ENCODE measurements at places on chromosomes 16 and 17. TPM values are rescaled to one million over a fixed set of nuclear protein-coding genes. Genes with fewer than 3 reads are reported as not detected.
A peak's percentile ranks its signal among the peaks of the same experiment; 100 is the strongest.

DNA sequence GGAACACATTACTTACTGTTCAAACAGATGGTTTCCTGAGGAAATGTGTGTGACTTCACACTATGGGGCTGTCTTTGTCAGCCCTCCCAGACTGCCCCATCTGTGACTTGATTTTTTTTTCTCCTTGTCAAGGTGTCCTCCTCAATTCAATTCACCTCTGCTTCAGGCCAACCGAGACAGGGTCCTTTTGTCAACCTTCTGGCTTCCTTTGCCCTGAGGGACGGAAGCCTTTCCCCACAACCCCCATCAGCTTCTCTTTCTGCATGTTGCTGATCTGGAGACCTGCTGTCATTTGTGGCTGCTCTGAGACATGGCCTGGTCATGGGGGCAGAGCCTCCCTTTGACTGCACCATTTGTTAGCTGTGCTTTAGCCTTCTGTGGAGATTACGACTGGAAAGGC lies 21.3 kb upstream of the RGS9 start:
- no peak for DNase-seq

The CHST4 gene
- total RNA-seq = not detected

GRCh38 chr17:32772453-32773025 lies 104.4 kb downstream of the MYO1D start:
- DNase-seq = no peak

DNA sequence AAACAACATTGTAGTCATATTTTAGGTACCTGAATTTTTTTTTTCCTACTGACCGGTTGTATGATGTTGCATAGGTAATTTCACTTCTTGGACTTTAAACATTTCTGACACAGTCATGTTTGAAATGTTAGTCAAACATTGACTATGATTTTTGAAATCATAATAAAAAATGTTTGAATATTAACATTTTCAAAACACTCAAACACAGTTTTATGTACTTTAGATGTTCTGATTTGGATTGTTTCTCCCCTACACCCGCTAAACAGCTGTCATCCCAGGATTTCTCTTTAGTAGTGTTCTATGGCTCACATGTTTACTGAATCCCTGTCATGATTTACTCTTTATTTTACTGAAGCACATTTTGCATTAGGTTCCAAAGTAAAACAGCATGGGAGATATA lies 102.9 kb upstream of the NPEPPS start:
- DNase-seq = no peak

DNA sequence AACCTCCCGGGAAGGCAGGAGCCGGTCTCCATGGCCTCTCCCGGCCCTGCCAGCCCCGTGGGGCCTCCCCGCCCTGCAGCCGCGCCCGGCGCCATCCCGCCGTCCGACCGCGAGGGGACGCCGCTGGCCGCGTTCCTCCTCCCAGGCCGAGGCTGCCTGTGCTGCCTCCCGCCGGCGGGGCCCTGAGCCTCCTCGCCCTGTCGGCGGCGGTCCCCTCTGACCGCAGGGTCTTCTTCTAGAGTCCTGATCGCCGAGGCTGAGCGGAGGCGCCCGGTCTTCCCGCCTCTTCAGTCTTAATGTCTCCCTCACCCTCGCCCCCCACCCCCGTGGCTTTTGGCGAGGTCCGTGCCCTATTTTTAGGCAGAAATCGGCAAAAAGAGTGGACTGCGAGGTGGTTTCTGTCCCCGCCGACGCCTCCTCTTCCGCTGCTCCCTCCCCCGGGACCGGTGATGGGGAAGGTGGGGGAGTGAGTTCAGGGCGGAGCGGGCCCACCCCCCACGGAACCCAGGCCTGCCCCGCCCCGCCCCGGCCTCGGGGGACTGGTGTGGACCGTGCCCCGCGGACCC lies 794 bp upstream of the CPNE7 start:
- peak; percentile 79 for DNase-seq

DNA sequence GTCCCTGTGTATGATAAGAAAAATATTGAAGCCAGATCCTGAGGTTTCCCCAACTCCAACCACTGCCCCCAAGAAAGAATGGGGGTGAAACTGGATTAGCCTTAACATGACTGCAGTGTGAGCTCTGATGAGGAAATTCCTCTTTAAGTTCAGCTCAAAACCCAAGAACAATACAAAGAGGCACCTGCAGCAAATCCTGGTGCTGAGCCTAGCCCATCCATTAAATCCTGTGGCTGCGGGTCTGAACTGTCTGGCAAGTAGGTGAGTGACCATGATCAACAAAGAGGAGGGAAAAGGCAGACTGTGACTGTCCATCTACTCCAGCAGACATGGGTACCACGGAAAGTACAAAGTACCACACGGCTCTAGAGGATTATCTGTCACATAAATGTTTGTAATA lies 64.2 kb downstream of the CREBBP start:
- no peak for DNase-seq

The SLC25A39 gene
- total RNA-seq = 122 TPM

The TRPV2 gene
- total RNA-seq = 1.3 TPM

GRCh38 chr16:73945631-73946030 lies 351.0 kb upstream of the PSMD7 start:
- no peak for DNase-seq

The GAN gene
- 16.1 TPM for total RNA-seq

- no peak for DNase-seq
Observed at GRCh38 chr17:38713456-38714075, 8.5 kb downstream of the MLLT6 start.

DNA sequence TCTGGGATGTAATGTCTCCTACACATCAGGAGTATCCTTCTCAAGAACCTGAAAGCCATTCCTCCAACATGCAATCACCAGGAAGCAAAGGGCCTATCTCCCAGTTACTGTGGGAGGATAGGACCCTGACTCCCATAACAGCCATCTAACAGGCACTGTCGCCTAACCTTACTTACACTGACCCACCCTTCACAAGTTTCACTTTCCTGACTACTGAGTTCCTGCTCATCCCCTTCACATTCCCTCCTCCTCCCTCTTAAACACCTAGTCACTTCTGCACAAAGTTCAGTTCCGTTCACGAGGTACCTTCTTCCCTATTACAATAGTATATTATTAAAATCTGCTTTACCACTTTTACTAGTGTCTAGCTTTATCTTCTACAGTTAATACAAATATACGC lies 1.3 kb downstream of the C17orf67 start:
- DNase-seq = no peak

GRCh38 chr17:44543213-44543904 lies 13.9 kb upstream of the FZD2 start:
- DNase-seq = no peak

GRCh38 chr16:52671590-52671989 lies 124.6 kb upstream of the TOX3 start:
- no peak for DNase-seq

The CFAP97D1 gene
- total RNA-seq = not detected

- DNase-seq = no peak
Observed at GRCh38 chr16:15489016-15489415, 54.6 kb downstream of the BMERB1 start.

The SDR42E1 gene
- not detected for total RNA-seq

DNA sequence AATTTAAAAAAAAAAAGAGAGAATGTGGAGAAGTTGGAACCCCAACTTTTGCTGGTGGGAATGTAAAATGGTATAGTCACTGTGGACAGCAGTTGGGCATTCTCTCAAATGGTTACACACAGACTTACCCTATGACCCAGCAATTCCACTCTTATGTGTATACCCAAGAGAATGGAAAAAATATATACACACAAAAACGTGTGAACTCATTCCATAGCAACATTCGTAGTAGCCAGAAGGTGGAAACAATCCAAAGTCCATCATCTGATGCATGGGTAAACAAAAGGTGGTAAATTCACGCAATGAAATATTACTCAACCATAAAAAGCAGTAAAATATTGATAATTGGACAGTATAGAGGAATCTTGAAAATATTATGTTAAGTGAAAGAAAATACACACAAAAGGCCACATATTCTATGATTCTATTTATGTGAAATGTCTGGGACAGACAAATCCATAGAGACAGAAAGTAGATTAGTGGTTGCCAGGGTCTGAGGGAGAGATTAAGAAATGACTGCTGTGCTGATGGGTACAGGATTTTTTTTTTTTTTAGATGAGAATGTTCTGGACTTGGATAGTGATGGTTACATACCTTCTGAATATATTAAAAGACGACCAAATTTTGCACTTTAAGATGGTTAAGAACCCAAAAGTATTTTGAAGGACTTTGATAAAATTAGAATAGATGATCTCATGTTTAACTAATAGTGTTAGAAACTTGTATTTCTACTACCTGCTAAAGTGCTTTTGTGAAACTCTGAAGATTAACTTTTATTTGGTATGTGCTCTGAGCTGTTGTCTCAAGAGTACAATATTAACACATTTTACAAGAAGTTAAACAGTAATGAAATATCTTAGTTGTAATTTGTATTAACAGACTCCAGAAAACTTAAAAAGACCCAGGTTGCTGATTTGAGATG lies 60.9 kb downstream of the MRTFB start:
- no peak for DNase-seq

The HOXB5 gene
- 2.3 TPM for total RNA-seq

DNA sequence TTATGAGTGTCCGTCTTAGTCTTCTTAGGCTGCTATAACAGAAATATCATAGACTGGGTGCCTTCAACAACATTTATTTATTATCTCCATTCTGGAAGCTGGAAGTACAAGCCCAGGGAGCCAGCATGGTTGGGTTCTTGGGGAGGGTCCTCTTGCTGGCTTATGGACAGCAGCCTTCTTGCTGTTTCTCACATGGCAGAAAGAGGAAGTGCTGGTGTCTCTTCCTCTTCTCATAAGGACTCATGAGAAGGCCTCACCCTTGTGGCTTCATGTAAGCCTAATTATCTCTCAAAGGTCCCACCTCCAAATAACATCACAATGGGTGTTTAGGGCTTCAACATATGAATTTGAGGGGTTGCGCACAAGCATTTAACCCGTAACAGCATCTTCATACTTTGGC lies 207.0 kb upstream of the COX10 start:
- DNase-seq = no peak

GRCh38 chr17:14332331-14332730 lies 31.4 kb downstream of the HS3ST3B1 start:
- DNase-seq = no peak

DNA sequence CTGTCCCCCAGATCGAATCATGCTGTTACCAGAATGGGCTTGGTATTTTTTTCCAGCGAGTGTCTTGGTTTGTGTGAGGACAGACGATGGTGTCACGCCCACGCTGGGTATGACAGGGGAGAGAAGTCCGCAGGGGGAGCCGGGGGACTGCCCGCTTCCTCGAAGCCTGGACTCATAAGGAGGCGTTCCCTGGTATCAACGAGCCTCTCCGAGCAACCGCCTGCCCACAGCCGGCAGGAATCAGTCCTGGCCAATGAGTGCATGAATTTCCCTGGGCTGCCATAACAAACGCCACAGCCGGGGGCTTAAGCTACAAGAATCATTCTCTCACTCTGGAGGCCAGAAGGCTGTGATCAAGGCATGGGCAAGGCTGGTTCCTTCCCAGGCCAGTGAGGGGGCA lies 26.1 kb upstream of the JPH3 start:
- no peak for DNase-seq

DNA sequence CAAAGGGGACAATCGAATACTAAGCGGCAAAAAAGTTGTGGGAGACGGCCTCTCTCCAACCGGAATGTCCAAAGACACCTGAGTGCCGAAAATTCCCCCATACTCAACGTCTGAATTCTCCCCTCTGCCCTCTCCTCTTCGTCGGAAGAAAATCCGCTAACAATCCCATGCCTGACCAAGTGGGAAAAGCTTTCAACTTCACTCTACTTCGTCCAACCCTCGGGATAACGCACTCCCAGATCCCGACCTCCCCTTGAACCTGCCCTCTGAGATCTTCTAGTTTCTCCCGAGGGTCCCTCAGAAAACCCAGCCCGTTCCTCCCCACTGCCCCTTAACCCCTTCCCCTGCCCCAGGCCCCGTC lies 961 bp downstream of the AMFR start:
- DNase-seq = no peak

DNA sequence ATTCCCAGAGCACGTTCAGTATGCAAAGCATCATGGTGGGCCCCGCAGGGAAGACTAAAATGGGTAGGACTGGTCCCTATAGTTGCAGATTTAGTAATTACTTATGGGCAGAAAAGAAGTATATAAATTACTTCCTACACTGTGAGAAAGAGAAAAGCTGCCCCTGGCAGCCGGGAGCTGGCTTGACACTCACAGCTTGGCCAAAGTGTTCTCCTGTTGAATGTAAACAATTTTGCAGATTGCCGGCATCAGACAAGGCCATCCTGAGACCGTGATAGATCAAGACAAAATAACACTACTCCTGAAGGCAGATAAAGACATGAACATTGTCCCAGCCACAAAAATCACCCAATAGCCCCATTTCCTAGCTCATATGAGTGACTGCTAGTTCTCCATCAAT lies 98.5 kb downstream of the MARF1 start:
- no peak for DNase-seq

The TPSG1 gene
- total RNA-seq = not detected

GRCh38 chr16:67212766-67213165 lies 13.8 kb downstream of the ELMO3 start:
- no peak for DNase-seq

The HDAC5 gene
- 27.2 TPM for total RNA-seq

GRCh38 chr16:22216191-22216831 lies 10.2 kb downstream of the EEF2K start:
- no peak for DNase-seq

DNA sequence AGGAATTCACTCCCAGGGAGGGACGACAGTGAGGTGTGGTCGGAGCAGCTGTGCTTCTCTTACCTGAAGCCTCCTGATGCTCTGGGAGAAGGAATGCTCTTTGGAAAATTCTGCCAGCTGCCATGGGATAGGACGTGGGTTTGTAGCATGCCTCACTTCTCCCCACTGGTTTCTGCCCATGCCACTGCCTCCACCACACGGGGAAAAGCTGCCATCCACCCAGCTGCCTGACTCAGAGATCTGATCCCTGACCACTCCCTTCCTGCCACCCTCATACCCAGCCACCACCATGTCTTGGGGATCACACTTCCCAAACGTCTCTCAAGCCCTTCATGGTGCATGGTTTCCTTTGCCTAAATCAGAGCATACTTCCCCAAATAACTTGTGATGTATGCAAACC lies 80.0 kb downstream of the CPPED1 start:
- DNase-seq = no peak

The SLC5A10 gene
- not detected for total RNA-seq

The NUP93 gene
- 151 TPM for total RNA-seq

- peak; percentile 25 for DNase-seq
Observed at GRCh38 chr16:57906382-57907316, 64.3 kb downstream of the CNGB1 start.

DNA sequence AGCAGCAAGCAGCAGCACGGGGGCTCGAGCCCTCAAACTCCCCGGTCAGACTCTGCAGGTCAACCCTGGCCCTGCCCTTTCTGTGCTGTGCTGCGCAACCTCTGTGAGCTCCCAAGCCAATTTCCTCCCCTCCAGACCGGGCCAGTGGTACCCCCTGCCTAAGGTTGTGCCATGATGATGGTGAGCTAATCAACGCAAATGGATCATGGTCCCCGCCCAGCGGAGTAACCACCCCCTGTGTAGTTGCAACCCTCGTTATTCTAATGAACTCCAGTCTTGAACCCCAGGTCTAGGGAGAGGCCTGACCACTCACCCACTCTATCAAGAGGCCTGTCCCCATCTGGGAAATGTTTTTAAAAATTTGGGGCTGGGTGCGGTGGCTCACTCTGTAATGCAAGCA lies 201.8 kb upstream of the FOXF1 start:
- DNase-seq = no peak
